H9 (cell line): ENCODE measurements at places on chromosomes 11 and 22. TPM values are rescaled to one million over a fixed set of nuclear protein-coding genes. Genes with fewer than 3 reads are reported as not detected.
A peak's percentile ranks its signal among the peaks of the same experiment; 100 is the strongest.

GRCh38 chr22:48960980-48961660 is 866.6 kb downstream of the BRD1 start:
- DNase-seq = peak; percentile 26

DNA sequence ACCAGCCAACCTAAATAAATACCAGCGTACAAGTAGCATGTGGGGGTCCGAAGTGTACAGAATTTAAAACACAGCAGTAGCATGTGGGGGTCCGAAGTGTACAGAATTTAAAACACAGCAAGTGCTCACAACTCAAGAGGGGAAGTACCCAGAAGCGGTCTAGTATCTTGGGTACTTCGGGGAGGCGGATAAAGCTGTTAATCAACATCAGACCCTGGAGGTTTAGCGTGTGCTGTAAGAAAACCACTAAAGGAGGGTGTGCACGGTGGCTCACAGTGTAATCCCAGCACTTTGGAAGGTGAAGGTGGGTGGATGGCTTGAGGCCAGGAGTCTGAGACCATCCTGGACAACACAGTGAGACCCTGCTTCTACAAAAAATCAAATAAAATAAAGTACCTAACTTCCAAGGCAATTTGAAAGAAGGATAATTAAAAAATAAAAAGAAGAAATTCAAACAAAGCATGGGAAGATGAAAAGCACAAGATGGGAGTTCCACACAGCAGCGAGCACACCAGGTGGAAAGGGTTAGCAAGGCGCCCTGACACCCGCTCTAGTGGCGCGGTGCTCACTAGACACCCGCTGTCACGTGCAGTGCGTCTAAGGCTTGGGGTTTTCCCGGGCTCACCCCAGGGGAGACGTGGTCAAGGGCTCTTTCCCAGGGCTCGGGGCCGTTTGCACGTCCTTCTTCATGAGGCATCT is 35.0 kb upstream of the MOB2 start:
- DNase-seq = no peak

GRCh38 chr11:76694664-76695063 is 24.1 kb upstream of the LRRC32 start:
- no peak for DNase-seq

GRCh38 chr11:126899961-126900748 is 100.4 kb downstream of the KIRREL3 start:
- no peak for DNase-seq

GRCh38 chr11:122895563-122895962 is 13.0 kb downstream of the JHY start:
- DNase-seq = no peak

GRCh38 chr11:61091373-61092279 is 10.7 kb upstream of the CD5 start:
- no peak for DNase-seq

DNA sequence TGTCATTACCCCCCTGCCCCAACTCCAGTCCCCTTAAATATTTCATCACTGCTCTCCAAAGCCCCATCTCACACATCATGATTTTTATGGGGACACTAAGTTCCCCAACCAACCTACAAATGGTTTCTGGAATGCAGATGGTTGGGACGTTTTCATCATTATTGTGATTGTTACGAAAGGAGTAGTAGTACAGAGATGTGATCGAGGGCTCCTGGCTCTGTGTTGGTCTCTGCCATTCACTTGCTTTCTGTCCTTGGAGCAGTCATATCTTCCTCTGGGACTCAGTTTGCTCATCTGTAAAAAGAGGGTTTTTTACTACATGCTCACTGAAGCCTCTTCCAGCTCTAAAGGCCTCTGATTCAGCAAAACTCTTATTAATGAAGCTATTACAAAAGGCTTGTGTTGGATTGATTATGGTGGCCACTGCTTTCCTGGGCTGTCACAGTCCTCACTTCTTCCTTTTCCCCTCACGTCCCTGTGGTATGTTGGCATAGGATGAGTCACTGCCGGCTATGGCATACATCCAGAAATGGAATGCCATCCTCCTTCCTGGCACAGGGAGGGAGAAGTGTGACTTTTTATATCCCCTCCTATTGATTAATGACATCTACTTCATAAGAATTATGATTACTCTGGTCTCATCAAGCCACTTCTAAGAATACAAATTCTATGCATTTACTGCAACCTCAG is 593.7 kb downstream of the METTL15 start:
- DNase-seq = no peak

DNA sequence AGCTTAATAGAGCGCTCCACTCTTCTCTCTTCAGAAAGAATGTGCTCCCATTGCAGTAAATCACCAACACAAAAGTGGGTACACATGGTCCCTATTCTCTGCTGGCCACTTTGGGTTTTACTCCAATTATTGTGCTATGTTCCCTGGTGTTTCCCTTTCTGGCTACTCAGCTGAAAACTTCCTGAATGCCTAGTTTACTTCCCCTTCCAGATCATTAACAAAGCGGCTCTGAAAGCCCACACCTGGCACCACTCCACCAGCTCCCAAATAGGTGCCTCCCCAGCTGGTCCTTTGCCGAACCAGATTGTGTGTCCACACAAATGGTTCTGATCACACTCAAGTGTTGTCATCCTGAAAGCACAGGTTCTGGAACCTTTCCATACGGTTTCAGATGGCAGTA is 443.7 kb downstream of the NTM start:
- DNase-seq = no peak

GRCh38 chr11:47466701-47467250 is 17.8 kb upstream of the RAPSN start:
- no peak for DNase-seq

- no peak for DNase-seq
These were observed 32.3 kb downstream of the ELF5 start for GRCh38 chr11:34481307-34481706.

- DNase-seq = no peak
These were observed 13.9 kb downstream of the CRTAM start for GRCh38 chr11:122852074-122852795.

GRCh38 chr11:128409476-128409875 is 177.9 kb downstream of the ETS1 start:
- DNase-seq = no peak

DNA sequence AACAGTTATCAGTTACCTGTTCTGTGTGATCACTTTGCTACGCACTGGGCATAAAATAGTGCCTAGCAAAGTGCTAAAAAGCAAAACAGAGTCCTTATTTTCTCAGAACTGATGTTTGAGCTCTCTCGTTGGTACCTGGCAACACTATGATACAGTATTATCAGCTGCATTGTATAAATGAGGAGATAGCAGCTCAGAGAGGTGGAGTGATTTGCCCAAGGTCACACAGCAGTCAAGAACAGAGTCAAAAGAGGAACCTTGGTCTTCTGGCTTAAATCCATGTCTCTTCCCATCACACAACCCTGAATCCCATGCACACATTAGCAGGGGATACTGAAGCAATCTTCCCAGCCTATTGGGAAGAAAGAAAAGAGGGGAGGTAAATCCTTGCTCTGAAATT is 580.5 kb downstream of the SOX6 start:
- no peak for DNase-seq

DNA sequence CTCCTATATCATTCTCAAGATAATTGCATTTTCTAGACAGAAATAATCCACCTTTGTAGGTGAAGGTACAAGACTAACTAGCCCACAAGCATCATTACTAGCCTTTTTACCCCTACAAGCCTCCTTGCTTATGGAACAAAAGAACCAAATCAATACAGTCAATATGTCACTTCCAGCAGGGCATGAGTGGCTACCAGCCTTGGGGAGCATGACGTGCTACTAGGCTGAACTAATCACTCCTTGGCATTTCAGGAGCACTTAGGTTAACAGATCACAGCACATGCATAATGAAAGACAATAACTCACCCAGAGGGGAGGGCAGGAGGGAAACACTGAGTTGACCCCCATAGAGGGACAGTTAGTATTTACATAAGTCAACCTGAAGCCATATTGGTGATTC is 2.7 kb downstream of the DRD2 start:
- no peak for DNase-seq

DNA sequence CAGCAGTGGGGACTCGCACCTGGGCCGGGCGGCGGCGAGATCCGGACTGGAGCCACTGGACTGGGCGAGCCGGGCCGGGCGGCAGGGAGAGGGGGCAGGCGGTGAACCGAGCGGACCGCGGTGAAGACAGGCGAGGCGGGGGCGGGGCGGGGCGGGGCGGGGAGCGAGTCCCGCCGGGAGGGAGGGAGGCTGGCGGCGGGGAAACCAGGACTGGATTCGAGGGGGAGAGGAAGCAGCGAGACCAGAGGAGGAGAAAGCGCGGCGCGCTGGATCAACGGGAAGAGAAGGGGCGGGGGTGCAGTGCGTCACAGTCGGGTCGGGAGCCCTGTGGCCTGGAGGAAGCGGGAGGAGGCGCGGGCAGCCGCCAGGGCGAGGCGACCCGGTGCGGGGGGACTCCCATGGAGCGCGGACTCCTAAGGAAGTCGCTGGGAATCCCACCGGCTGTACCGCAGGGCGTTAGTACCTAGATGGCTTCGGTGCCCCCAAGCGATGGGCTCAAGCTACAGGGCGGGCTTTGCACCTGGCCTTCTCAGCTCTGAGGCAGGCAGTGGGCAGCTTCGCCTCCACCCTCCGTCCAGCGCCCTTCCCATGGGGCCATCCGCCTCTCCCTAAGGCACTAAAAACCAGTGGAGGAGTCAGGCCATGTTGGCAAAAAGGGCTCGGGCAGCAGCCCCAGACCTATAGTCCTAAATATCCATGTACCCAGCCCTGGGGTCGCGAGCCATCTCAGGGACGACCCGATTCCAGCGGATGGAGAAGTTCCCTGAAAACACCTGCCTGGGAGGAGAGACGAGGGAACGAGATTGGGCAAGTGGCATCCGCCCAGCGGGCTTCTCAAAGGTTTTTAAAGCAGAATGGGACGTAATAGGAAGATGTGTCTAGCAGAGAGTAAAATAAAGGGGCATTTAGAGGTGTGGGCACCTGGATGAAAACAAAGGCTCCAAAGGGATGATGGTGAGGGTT is at the start of gene TMEM121B:
TMEM121B (minus strand) TSS at position 128 of the 963 bp plus-strand sequence. CDS start 233 bp downstream, outside the sequence.
- DNase-seq = peak; percentile 95

DNA sequence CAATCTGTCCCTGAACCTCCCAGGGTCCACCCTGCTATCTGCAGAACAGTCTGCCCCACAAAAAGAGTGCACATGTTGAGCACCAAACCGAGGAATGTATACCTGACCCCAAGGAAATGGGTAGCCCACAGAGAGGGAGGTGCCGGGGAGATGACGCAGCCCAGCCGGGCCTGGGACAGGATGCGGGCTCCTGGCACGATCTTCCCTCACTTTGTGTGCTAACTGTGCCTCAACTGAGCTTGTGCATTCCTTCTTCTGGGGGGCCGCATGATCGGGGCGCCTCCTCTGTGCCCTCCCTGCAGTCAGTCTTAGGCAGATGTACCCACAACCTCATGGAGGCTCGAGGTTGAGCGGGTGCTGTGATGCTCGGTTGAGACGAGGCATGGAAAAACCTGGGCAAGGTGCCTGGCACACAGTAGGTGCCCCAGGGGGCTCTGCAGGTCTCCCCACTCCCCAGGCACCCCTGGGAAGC is 2.4 kb downstream of the GAS2L1 start:
- no peak for DNase-seq

DNA sequence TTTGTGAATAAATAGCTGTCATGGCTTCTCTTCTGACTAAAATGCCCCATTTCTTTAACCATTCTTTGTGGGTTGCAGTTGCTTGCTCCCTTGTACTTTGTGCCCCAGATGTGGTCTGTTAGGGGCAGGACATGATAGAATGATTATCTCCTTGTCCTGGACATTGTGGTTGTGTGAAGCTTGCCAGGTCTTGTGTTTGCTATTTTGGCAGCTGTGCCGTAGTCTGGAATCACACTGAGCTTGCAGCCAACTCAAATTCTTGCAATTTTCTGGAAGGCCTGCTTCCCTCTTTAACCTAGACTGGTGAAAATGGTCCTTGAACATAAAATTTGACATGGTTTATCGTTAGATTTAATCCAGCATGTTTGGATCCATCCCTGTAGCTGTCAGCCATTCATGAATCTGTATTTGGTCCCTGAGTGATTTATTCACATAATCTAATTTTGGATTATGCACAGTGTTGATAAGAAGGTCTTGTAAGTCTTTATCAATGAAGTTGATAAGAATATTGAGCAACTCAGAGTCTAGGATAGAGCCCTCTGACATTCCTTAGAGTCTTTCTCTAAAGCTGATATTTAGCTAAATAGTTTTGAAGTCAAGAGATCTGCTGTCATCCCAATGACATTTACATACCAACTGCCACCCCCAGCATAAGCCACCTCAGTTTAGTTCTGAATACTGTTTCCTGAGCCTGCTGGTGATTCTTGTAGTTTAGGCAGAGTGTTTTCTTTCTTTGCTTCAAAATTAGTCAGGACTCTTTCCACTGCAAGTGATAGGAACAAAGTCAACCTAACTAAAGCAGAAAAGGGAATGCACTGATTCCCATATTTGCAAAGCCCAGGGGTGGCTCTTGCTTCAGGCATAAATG is 9.8 kb downstream of the SPON1 start:
- DNase-seq = no peak

- no peak for DNase-seq
These were observed 125.6 kb upstream of the LMO1 start for GRCh38 chr11:8389029-8389996.

The CALCA gene
- 0.29 TPM in 1 of 2 replicates, not detected in the other for total RNA-seq

The BBOX1 gene
- not detected in 2 replicates for total RNA-seq

The NTM gene
- 9.9 and 13.8 TPM in 2 replicates for total RNA-seq

The TEX54 gene
- 0.53 and 1.2 TPM in 2 replicates for total RNA-seq

The KDM4E gene
- not detected in 2 replicates for total RNA-seq

The ADORA2A gene
- 3.5 and 3.9 TPM in 2 replicates for total RNA-seq

The PHETA2 gene
- 2.6 and 3.2 TPM in 2 replicates for total RNA-seq

The LARGE1 gene
- total RNA-seq = 41.7 and 43.5 TPM in 2 replicates

The ANGPTL5 gene
- not detected in 2 replicates for total RNA-seq

The KCNJ4 gene
- total RNA-seq = 0.88 and 0.92 TPM in 2 replicates

The RFPL2 gene
- not detected in 2 replicates for total RNA-seq

The PRODH gene
- total RNA-seq = 51.2 and 54.3 TPM in 2 replicates
